Neural crest cell (in vitro differentiated cells): ENCODE measurements at places on chromosomes 13 and 19. TPM values are rescaled to one million over a fixed set of nuclear protein-coding genes. Genes with fewer than 3 reads are reported as not detected.

Gene VSTM1
- not detected in 2 replicates for total RNA-seq

Gene SLC8A2
- 0.61 and 0.70 TPM in 2 replicates for total RNA-seq

GRCh38 chr19:48081106-48081505, 29.5 kb downstream of the PLA2G4C start:
- DNase-seq, result no peak

Gene FCAR
- total RNA-seq, result not detected in 2 replicates

DNA sequence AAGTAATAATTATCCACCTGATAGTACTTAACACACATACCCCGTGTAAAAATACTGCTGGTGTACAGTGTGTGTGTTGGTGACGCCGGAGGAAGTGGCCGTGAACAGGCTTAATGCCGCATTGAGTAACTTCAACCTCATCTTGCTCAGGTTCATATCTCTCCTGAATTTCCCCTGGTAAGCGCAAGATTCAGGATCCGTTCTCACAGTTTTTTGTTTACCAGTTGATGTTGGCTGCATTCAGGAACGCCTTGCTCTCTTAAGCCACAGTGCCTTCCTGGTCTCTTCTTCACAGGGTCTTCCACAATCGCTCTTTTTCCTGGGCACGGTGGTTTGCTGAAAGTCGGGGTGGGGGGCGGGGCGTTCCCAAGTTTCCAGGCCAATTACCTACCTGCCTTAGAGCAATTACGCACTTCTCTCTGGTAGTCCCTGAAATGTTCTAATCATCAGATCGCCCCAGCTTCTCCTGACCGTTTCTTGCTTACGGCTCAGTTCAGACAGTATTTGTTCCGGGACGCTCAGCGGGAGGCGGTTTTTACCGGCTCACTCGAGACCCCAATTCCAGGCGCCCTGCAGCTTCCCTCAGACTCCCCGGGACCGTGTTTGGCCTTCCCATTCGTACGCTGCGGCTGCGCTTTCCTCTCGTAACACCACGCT, 706 bp upstream of the DNAJC3 start:
- peak; percentile 1 for DNase-seq

Gene FRY
- 4.7 and 5.4 TPM in 2 replicates for total RNA-seq
